ENCODE measurements at places on chromosomes 7 and 10. TPM values are rescaled to one million over a fixed set of nuclear protein-coding genes. Genes with fewer than 3 reads are reported as not detected.

Gene MAP3K8
- total RNA-seq, result 40.3 TPM

DNA sequence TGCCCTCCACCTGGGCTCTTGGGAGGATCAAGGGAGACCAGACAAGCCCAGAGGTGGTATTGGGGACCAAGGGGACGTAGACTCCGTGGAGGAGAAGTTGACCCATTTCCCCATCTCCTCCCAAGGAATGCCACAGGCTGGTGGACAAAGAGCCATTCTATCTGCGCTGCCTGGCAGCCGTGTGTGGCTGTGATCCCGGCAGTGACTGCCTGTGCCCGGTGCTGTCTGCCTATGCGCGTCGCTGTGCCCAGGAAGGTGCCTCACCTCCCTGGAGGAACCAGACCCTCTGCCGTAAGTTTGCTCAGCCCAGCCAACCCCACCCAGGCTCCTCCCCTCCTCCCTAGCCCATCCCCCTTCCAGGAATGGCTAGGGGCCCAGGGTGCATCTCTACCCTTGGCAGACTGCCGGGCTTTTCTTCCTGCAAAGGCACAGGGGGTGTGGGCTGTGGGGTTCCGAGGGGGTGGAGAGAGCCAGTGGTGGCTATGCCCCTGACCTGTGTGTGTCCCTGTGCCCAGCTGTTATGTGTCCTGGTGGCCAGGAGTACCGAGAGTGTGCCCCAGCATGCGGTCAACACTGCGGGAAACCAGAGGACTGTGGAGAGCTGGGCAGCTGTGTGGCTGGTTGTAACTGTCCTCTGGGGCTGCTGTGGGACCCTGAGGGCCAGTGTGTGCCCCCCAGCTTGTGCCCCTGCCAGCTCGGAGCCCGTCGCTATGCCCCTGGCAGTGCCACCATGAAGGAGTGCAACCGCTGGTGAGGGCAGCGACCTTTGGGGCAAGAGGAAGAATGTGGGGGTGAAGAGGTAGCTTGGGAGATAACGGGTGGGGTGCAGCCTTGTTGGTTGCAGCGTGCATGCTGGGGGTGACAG is 10.2 kb upstream of the ZNF467 start:
- no peak for DNase-seq

DNA sequence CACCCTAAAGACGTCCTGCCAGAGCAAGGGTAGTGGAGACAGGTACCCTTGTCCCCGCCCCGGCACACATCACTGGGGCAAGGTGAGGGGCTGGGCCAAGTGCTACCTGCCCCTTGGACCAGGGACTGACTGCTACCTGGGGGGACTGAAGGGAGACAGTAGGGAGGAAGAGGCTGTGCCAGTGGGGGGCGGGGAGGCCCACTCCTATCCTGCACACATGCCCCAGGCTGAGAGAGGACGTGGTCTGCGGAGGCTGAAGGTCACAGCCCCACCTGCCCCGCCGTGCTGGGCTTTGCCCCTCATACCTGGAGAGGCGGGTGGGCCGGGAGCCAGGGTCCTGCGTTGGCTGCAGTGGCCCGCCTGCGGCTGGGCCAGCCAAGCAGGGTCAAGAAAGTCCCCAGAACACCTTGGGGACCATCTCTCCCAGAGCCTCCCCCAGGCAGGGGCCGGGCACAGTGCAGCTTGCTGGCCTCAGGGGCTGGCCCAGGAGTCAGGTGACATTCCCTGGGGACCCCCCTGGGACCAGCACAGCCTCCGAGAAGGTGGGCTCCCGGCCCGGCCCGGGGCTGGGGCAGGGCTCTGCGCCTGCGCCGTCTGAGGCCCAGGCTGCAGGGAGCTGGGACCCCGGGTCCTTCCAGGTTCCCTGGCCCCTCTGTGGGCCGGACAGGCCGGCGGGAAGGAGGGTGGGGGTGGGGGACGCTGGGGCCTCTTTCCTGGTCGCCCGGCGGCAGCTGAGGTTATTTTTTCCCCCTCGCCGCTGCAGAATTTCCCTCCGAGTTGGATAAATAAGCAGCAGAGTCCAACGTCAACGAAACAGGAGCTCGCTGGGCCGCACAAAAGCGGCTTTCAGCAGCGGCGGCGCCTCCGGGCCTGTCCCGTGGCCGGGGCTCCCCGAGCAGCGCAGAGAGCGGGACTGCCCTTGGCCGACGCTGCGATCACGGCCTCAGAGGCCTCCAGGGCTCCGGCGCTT is 9.8 kb upstream of the FZD9 start:
- DNase-seq, result no peak

Gene GHRHR
- total RNA-seq, result not detected

GRCh38 chr10:78905015-78905956 is 163.5 kb upstream of the ZMIZ1 start:
- DNase-seq, result no peak

GRCh38 chr7:1601956-1602355 is 32.1 kb upstream of the PSMG3 start:
- DNase-seq, result no peak

- peak; percentile 13 for DNase-seq
These were observed 19.5 kb upstream of the NOM1 start for GRCh38 chr7:156929789-156930539.

DNA sequence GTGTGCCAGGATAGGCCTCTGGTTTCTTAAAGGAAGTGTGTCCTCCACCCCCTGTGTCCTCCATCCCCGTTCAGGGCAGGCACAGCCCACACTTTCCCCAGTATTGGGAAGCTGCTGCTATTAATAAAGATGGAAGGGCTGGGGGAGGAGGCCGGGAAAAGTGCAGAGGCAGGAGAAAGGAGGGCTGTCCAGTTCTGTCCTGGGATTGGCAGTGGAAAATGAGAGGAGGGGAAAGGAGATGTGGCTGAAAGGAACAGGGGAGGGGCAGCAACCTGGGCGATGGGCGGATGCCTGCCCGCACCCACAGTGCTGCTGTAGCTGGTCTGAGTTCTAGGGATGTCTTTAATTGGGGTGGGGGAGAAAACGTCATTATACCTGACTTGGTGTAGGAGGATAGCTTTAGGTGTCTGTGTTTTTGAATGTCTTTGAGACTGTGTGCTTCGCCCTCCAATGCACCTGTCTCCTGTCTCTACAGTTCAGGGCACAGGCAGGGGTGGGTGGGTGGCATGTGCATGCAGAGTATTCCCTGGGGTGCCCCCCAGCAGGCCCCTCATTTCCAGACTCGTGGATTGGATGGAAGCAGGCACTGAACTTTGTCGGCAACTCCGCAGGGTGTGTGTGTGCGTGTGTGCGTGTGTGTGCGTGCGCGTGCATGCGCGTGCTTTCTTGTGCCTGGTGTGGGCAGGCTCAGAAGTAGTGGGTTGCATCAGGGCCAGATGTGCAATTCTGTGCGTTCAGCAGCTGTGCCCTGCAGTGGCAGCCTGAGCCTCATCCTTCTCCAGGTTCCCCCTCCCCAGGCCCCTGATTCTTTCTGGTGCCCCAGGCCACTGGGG is 2.5 kb downstream of the TRIM8 start:
- DNase-seq, result no peak

DNA sequence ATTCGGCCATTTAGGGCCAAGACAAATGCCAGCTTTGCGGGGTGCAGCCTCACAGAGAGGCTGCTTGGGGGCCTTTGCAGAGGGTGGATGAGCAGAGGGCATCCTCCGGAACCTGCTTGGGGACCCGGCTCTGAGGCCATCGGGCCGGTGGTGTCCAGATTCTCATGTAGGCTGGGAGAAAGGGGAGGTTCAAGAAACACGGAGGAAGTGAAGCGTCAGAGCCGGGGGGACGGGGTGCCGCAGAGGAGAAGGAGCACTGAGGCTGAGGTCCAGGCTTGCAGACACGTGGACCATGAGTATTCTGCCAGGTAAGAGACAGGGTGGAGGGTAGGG is 150.7 kb upstream of the SHH start:
- no peak for DNase-seq

DNA sequence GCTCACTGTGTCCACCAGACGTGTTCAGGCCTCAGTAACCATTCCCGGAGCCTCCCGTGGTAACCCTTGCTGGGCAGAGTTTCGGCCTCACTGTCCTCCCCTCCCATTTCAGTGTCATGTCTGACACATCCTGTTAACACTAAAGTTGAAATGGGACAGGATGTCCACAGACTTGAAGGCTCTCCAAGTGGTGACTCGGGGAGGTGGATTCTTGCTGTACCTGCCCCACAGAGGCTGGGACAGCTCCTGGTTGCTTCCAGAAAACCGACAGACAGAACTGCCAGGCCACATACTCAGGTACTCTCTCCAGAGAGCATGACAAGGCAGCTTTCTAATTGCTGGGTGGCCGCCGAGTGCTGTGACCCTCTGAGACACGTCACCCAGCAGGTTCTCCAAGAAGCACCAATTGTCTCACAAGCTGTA is 17.9 kb upstream of the CYTH3 start:
- no peak for DNase-seq

DNA sequence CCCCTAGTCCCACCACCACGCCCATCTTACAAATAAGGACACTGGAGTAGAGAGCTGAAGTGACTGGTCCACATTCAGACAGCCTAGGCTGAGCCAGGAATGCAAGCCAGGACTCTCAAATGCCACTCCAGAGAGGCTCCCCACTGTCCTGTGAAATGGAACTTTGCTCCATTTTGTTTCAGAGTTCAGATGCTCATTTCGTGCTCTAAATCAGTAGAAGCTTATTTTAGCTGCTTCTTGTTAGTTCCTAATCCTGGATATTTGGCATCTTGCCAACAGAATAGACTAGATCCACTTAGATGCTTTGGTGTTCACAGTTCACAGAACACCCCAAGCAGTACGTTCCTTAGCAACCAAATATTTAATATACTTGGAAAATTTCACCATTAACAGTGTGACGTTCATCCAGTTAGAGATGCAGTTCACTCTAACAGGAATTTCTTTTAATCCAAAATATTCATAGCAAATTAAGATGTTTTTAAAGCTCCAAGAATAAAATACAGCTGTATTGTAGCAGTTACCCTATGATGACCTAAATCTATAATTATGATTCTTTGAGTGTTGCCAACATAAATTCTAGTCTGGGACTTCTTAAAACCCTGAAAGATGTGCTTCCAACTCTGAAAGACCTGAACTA is 7.3 kb downstream of the MMP21 start:
- DNase-seq, result no peak

GRCh38 chr7:128006550-128007302 is 24.5 kb downstream of the LRRC4 start:
- DNase-seq, result no peak
